ENCODE measurements at places on chromosomes 11 and 22. TPM values are rescaled to one million over a fixed set of nuclear protein-coding genes. Genes with fewer than 3 reads are reported as not detected.

- no peak for DNase-seq
These were observed 98.7 kb downstream of the NAV2 start for GRCh38 chr11:19811380-19811779.

The POLR2L gene
- total RNA-seq, result 127 TPM

GRCh38 chr11:34394771-34395300 lies 37.0 kb upstream of the ABTB2 start:
- DNase-seq, result no peak

The KCNA4 gene
- not detected for total RNA-seq

GRCh38 chr11:1997755-1998154 lies at the start of gene H19:
H19 (minus strand) TSS chr11:1997842.
- no peak for DNase-seq

- DNase-seq, result no peak
These were observed 110.9 kb downstream of the NTM start for GRCh38 chr11:131481303-131481702.

DNA sequence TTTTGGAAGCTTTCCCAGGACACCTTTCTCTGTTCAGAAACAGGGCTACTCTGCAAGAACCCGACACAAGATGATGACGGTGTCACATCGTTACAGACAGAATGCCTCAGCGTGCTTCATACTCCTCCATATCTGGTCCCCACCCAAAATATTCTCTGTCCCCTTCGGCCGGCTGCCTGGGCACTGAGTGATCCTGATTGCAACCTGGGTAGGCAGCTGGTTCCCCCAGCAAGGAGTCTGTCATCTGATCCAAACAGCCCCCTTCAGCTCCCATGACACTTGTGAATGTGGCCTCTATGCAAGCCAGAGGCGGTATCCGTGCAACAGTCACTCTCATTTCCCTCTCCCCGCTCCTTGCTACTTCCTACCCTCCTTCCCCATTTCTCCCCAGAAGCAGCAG lies 431.7 kb upstream of the B3GAT1 start:
- no peak for DNase-seq

The TEAD1 gene
- total RNA-seq, result not detected

DNA sequence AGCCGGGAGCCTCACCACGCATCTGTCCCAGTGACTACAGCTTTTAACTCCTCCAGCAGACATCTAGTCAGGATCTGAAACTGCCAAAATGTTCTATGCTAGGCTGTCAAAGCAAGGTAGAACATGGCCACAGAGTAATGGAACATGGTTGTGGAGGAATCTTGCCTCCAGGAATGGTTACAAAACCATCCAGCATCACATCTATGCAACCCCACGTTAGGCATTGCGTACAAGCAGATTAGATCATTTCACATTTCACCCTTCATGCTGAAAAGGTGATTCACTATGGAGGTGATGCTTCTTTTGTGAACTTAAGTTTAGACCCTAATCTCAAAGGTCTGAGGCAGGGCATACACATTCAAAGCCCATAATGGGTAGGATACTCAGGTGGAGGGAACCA lies 103.0 kb downstream of the PARVA start:
- DNase-seq, result no peak

- peak; percentile 67 for DNase-seq
These were observed 30.0 kb upstream of the TCF20 start for GRCh38 chr22:42300259-42301076.

- no peak for DNase-seq
These were observed 26.4 kb downstream of the MYEOV start for GRCh38 chr11:69320326-69320725.

The ABCC8 gene
- 1.5 TPM for total RNA-seq

- no peak for DNase-seq
These were observed 85.7 kb downstream of the TBC1D22A start for GRCh38 chr22:46848197-46848596.

The OR2AG2 gene
- 0.08 TPM for total RNA-seq

- DNase-seq, result no peak
These were observed 110.5 kb upstream of the NARS2 start for GRCh38 chr11:78685156-78685555.

DNA sequence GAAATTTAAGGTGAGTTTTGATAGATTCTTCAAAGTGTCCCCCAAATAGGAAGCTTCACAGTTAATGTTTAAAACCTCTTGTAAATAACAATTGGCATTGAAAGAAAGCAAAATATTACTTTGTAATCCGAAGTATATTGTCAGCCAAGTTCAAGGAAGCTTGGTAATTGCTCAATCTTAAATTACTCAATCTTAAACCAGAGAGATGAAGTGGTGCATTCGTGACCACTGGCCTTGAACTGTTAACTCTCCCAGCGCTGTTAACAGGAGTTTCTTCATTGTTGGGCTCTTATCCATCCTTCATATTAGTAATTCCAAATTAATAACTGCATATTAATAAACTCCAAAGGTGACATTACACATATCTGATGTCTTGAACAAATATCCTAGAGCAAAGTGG lies 20.6 kb upstream of the FDX1 start:
- DNase-seq, result no peak

GRCh38 chr11:17828311-17828751 lies 93.8 kb downstream of the KCNC1 start:
- no peak for DNase-seq

DNA sequence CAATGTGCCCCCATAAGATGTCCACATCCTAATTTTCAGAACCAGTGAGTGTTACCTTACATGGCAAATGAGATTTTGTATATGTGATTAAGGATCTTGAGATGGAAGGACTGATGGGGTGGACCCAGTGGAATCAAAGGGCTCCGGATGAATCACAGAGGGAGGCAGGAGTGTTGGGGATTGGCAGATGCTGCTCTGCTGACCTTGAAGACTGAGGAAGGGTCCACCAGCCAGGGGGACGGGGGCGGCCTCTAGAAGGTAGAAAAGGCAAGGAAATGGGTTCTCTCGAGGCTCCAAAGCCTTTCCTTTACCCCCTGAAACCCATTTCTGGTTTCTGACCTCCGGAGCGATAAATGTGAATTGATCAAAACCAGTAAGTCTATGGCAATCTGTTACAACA lies 18.8 kb downstream of the TMEM218 start:
- DNase-seq, result no peak

The SERPIND1 gene
- total RNA-seq, result not detected

DNA sequence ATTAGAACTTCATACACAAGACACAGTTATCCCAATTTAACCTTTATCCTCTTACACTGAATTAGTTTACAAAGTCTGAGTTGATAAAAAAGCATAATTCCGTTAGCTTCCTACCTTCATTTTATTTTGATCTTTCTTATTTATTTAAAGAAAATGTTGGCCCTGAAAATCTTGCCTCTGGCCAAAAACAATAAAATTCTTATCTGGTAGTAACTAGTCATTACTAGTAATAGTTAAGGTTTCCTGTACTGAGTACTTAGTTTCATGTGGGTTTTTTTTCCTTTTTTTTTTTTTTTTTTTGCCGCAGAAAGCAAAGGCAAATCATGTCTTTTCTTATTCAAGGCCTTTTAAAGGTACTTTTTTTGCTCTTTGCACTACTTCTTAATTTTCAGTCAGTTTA lies 120.6 kb downstream of the PAX6 start:
- DNase-seq, result no peak

GRCh38 chr11:85903406-85903805 lies 48.2 kb downstream of the CCDC83 start:
- no peak for DNase-seq

The KREMEN1 gene
- not detected for total RNA-seq

The PYGM gene
- total RNA-seq, result 4.7 TPM

- DNase-seq, result peak; percentile 9
These were observed 79.1 kb upstream of the KCNQ1OT1 start for GRCh38 chr11:2778630-2779498.

The HDHD5 gene
- 40.7 TPM for total RNA-seq

Data from activated CD8-positive, alpha-beta T cell treated with anti-CD3 and anti-CD28 coated beads, Interleukin-2, amount 10 ng/mL, durations not matched to agents 7 days and 5 days (primary cell).